ENCODE measurements at places on chromosomes 11 and 22. TPM values are rescaled to one million over a fixed set of nuclear protein-coding genes. Genes with fewer than 3 reads are reported as not detected.

RCOR2 gene
- total RNA-seq: not detected

SHISA8 gene
- total RNA-seq: not detected

PYGM gene
- not detected for total RNA-seq

OR8K5 gene
- total RNA-seq: not detected

SLC22A8 gene
- not detected for total RNA-seq

ZNF280B gene
- not detected for total RNA-seq

OR52I2 gene
- not detected for total RNA-seq

ACR gene
- total RNA-seq: not detected

BIRC2 gene
- 33.6 TPM for total RNA-seq

SEPTIN3 gene
- total RNA-seq: not detected

DNA sequence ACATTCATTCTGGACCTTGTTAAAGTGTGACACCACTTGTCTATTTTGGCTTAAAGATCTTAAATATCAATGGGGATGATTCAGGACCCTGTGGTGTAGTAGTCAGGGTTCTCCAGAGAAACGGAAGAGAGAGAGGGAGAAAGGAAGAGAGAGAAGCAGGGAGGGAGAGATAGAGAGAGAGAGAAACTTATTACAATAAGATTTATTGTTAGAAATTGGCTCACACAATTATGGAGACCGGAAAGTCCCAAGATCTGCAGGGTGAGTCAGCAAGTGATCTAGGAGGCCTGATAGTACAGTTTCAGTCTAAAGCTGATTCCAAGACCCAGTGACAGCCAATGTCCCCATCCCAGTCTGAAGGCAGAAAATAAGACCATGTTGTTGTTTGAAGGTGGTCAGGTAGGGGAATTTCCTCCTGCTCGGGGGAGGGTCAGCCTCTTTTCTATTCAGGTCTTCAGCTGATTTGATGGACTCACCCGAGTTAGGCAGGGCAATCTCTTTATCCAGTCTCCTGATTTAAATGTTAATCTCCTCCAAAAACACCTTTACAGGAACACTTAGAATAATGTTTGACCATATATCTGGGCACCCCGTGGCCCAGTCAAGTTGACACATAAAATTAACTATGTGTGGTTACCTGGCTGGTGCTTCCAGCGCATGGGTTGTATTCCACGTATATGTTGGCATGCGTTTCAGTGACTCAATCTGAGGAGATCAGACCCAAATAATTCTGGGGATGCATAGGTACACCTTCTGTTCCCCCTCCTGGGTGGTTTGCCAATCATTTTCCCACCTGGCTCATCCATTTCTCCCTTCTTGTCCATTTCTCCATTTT is 1350.5 kb downstream of the TBC1D22A start:
- no peak overlapping the region for H3K27ac ChIP-seq
- no peak for DNase-seq
- no peaks in the 10 kb centered on the region for H3K4me1 ChIP-seq
- no peaks in the 10 kb centered on the region for H3K36me3 ChIP-seq
- H3K4me3 ChIP-seq: no peak overlapping the region

GRCh38 chr11:61814958-61815789 is 1.6 kb downstream of the FADS1 start:
- H3K36me3 ChIP-seq: peaks cover 17% of the 10 kb centered on the region
- H3K27me3 ChIP-seq: peaks cover 13% of the 10 kb centered on the region
- peak overlapping the region; percentile 93 for H3K27ac ChIP-seq
- peak; percentile 94 for DNase-seq
- H3K4me3 ChIP-seq: peak overlapping the region; percentile 77

- peaks cover 10% of the 10 kb centered on the region for H3K4me1 ChIP-seq
- H3K36me3 ChIP-seq: no peaks in the 10 kb centered on the region
- DNase-seq: no peak
- no peak overlapping the region for H3K4me3 ChIP-seq
- H3K27me3 ChIP-seq: no peaks in the 10 kb centered on the region
Observed at GRCh38 chr11:112658431-112658878, 302.8 kb upstream of the NCAM1 start.

DNA sequence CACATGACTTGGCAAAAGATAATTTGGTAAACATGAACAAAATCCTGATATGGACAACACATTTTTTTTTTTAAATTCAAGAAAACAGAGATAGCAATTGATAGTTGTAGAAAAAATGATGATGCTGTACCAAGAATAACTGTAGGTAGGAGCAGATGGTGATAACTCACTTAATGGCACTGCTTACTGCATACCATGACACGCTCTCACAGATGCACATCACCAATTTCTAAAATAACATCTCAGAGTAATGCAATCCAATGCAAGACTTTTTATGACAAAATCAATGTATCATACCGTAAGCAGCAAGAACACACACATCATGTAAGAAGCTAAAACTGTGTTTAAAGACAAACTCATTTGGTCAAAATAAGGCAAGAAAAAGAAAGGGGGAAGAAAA is 96.2 kb downstream of the LARGE2 start:
- H3K4me1 ChIP-seq: no peaks in the 10 kb centered on the region
- H3K36me3 ChIP-seq: no peaks in the 10 kb centered on the region
- no peak overlapping the region for H3K4me3 ChIP-seq
- no peak overlapping the region for H3K27ac ChIP-seq
- DNase-seq: no peak
- no peaks in the 10 kb centered on the region for H3K27me3 ChIP-seq

- peak within 1 kb of the TSS; percentile 93 for H3K27ac ChIP-seq
- DNase-seq: peak; percentile 61
- H3K4me1 ChIP-seq: peaks cover 16% of the 10 kb centered on the region
- no peaks in the 10 kb centered on the region for H3K27me3 ChIP-seq
- H3K36me3 ChIP-seq: peaks cover 35% of the 10 kb centered on the region
Observed at GRCh38 chr11:66856496-66857233, at the start of gene LRFN4. TSS of gene LRFN4 (plus strand) at chr11:66857064. CDS start at chr11:66857745, 681 bp downstream.

- no peaks in the 10 kb centered on the region for H3K27me3 ChIP-seq
- H3K36me3 ChIP-seq: no peaks in the 10 kb centered on the region
- DNase-seq: no peak
- no peaks in the 10 kb centered on the region for H3K4me1 ChIP-seq
- no peak overlapping the region for H3K4me3 ChIP-seq
Observed at GRCh38 chr11:4891996-4892640, 10.4 kb downstream of the OR51T1 start.

DNA sequence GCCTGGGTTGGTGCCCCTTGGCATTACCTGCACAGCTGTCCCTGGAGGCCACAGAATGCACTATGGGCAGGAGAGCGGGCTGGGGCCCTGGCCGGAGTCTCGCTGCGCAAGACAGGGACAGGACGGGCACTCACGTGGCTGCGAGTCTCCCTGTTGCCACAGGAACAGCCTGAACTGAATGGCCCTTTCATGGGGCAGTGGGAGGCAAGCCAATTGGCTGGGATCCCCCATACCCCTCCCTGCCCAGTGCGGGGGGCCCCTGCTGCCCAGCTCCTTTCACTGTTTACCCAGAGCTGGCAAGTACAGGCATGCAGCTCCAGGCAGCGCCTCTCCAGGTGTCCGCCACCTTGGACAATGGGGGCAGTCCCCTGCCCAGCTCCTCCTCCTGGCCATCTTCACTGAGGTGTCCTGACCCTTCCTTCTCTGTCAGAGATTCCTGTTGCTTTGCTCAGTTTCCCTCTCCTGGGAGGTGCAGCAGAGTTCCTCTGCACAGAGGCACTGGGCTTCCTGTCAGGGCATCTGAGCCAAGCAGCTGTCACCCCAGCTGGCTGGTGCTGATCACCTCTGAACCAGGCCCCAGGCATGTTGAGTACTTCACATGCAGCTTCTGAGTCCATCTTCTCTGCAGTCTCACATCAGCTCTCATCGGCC is 5.2 kb downstream of the USP2 start:
- H3K36me3 ChIP-seq: no peaks in the 10 kb centered on the region
- peak overlapping the region; percentile 81 for H3K27ac ChIP-seq
- peak; percentile 80 for DNase-seq
- H3K4me3 ChIP-seq: no peak overlapping the region

GRCh38 chr11:122093731-122094275 is 22.2 kb downstream of the BLID start:
- H3K4me1 ChIP-seq: no peaks in the 10 kb centered on the region
- H3K36me3 ChIP-seq: no peaks in the 10 kb centered on the region
- H3K27ac ChIP-seq: no peak overlapping the region
- DNase-seq: no peak
- H3K27me3 ChIP-seq: no peaks in the 10 kb centered on the region

DNA sequence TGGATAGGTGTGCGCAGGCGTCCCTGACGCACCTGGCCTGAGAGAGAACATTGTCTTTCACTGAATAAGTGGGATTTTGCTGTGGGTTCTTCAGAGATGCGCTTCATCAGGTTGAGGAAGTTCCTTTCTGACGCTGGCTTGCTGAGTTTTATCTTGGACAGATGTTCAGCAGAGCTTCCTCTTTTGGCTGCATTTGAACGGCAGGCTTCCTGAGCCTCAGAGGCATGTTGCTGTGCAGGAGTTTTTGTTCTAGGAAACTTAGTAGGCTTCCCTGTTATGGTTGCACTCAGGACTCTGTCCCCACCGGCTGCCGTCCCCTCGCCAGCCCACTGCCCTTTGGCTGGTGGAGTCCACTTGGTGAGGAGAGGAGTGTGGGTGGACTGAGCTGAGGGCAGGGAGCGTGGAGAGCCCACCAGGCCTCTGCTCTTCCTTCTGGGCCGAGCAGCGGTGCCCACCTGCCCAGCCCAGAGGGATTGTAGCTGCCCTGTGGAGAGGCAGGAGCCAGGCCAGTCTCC is 17.2 kb downstream of the FRMD8 start:
- H3K36me3 ChIP-seq: peaks cover 97% of the 10 kb centered on the region
- peak overlapping the region; percentile 60 for H3K27ac ChIP-seq
- peaks cover 5% of the 10 kb centered on the region for H3K4me1 ChIP-seq
- peak; percentile 54 for DNase-seq
- no peak overlapping the region for H3K4me3 ChIP-seq
- no peaks in the 10 kb centered on the region for H3K27me3 ChIP-seq

GRCh38 chr11:132941024-132941646 is 591.2 kb downstream of the OPCML start:
- H3K27me3 ChIP-seq: peaks cover 49% of the 10 kb centered on the region
- H3K4me3 ChIP-seq: no peak overlapping the region
- no peaks in the 10 kb centered on the region for H3K36me3 ChIP-seq
- peaks cover 15% of the 10 kb centered on the region for H3K4me1 ChIP-seq

- no peak overlapping the region for H3K27ac ChIP-seq
- DNase-seq: no peak
Observed at GRCh38 chr22:36726007-36726380, 22.4 kb upstream of the CACNG2 start.

GRCh38 chr11:67632982-67633755 is 3.4 kb upstream of the NUDT8 start:
- H3K4me1 ChIP-seq: peaks cover 46% of the 10 kb centered on the region
- no peaks in the 10 kb centered on the region for H3K36me3 ChIP-seq
- no peak for DNase-seq

DNA sequence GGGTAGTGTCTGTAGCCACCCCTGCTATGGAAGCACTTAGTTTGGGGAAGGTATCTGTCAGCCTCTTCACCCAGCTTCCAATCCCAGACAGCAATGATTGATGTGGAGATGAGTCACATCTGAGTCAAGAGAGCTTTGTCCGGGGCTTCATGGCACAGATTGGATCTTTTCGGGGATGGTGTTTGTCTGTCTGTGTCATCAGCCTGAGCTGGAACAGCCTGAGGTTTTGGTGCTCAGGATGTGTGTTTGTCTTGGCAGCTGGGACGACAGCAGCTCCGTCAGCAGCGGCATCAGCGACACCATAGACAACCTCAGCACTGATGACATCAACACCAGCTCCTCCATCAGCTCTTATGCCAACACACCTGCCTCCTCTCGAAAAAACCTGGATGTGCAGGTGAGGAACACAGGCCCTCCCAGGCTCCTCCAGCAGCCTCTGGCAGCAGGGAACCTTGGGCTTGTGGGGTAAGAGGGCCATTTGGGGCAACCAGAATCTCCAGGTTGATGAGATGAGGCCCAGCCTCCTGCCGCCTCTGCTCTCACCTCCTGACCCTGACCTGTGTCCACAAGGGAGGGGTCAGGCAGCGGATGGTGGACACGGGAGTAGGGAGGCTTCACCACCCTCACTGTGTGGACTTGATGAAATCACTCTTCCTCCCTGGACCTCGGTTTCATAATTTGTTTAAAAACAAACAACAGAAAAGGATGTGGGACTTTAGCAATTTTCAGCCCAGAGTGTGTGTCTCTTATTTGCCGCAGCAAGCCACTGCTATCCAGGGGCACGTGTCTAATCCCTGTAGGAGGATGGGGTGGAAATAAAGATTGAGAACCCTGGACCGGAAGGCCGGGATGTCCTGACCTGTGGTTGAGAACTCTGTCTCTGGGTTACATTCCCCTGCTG is 124.3 kb downstream of the DBX1 start:
- no peak overlapping the region for H3K4me3 ChIP-seq
- H3K27ac ChIP-seq: peak overlapping the region; percentile 16
- no peaks in the 10 kb centered on the region for H3K27me3 ChIP-seq
- H3K4me1 ChIP-seq: no peaks in the 10 kb centered on the region

GRCh38 chr11:33185756-33186155 is 24.5 kb upstream of the CSTF3 start:
- H3K27me3 ChIP-seq: no peaks in the 10 kb centered on the region
- no peak overlapping the region for H3K4me3 ChIP-seq
- H3K36me3 ChIP-seq: no peaks in the 10 kb centered on the region
- H3K27ac ChIP-seq: no peak overlapping the region
- H3K4me1 ChIP-seq: peaks cover 34% of the 10 kb centered on the region
- DNase-seq: no peak

DNA sequence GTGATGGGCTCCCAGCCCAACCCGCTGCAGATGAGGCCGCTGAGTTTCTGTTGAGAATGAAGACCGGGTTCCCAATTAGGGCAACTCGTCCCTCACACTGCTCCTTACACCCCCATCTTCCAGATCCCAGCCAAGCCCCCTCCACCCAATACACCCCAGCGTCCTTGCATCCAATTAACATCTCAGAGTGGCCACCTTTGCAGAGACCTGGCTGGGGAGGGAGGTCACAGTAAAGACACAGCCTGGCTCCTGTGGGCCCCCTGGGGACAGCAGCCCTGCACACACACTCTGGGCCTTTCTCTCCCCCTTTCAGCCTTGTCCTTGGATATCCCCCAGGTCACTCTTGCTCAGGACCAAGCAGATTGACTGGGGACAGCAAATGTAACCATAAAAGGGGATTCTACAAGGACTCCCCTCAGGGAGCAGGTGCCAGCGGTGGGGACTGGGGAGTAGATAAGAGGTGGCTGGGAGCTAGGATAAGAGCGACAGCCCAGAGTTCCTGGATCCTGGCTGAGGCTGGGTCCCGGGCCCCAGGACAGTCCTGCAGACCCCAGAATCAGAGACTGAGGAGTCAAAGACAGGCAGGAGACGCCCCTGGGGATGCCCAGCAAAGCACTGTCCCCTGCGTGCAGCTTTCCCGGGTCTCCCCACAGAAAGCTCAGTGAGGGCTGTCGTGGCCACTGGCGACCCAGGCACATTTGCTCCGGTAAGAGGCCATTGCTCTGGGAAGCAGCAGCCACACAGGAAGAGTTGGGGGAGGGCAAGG is 8.4 kb downstream of the APOBEC3A start:
- DNase-seq: no peak
- no peak overlapping the region for H3K27ac ChIP-seq
- no peaks in the 10 kb centered on the region for H3K36me3 ChIP-seq
- H3K27me3 ChIP-seq: no peaks in the 10 kb centered on the region
